Frontal cortex (tissue), 4 donors: ENCODE measurements at places on chromosomes 5 and 9. TPM values are rescaled to one million over a fixed set of nuclear protein-coding genes. Genes with fewer than 3 reads are reported as not detected.

Gene PCDHA9
- total RNA-seq, result 9.8 TPM

Gene GRM6
- total RNA-seq, result under 0.01 TPM

Gene SLIT3
- 2.0 TPM for total RNA-seq

Gene GPX8
- total RNA-seq, result 1.2 TPM

Gene NUTM2F
- total RNA-seq, result not detected

Gene CCDC171
- total RNA-seq, result 28.9 TPM

Gene PCDHGC4
- total RNA-seq, result 65.2 TPM

Gene PKD2L2
- not detected for total RNA-seq

Gene SUSD3
- total RNA-seq, result 0.41 TPM

Gene SLC25A2
- not detected for total RNA-seq

Gene TICAM2
- total RNA-seq, result 1.2 TPM

Gene GALT
- total RNA-seq, result 29.3 TPM

Gene CCNO
- total RNA-seq, result not detected

Gene CD74
- total RNA-seq, result 3.3 TPM

Gene RNF224
- not detected for total RNA-seq

Gene ANKRD34B
- 0.41 TPM for total RNA-seq

Gene GRIN1
- 29.8 TPM for total RNA-seq

Gene AFAP1L1
- total RNA-seq, result 4.9 TPM

Gene TTC33
- 64.4 TPM for total RNA-seq

Gene CNTFR
- 9.8 TPM for total RNA-seq

Gene THOC3
- total RNA-seq, result 42.0 TPM
